Astrocyte of the cerebellum (primary cell): ENCODE measurements at places on chromosomes 1 and 21.
A peak's percentile ranks its signal among the peaks of the same experiment; 100 is the strongest.

GRCh38 chr21:17784180-17784598, 35.0 kb downstream of the C21orf91 start:
- DNase-seq: no peak

- no peak for DNase-seq
Measured at GRCh38 chr1:72170246-72170645, 112.1 kb downstream of the NEGR1 start.

DNA sequence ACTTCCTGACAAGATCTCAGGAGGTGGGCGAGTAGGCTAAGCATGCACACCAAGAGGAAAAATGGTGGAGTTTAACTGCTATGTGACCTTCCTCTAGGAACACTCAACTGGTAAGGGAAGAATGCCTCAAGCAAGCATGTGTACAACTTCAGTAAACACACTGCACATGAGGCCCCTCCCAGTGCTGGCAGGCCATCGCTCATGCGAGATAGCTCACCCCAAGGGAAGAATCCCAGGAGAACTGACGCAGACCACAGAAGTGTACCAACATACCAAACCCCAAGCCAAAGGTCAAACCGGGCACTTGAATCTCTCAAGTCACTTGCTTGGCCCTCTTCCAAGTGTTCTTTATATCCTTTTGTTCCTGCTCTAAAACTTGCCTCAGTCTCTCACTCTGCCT, 40.5 kb upstream of the GALNT2 start:
- no peak for DNase-seq

- peak; percentile 40 for DNase-seq
Measured at GRCh38 chr1:232635778-232636356, 5.9 kb upstream of the SIPA1L2 start.

DNA sequence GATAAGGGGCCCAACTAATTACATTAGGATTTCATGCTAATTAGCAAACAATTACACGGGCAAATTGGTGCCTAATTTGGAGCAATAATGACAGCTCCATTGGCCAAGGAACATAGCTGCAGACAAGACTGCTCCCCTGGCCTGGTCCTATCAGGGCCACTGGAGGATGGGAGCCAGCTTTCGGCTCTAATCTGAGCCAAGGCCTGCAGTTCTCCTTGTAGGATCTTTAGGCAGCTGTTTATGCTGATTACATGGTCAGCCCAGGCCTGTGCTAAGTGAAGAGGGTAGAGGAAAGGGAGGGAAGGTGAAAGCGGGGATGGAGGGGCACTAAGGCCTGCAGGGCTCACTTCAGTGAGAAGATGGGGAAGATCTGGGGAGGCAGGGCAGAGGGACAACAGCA, 12.4 kb upstream of the ADGRB2 start:
- DNase-seq: no peak

DNA sequence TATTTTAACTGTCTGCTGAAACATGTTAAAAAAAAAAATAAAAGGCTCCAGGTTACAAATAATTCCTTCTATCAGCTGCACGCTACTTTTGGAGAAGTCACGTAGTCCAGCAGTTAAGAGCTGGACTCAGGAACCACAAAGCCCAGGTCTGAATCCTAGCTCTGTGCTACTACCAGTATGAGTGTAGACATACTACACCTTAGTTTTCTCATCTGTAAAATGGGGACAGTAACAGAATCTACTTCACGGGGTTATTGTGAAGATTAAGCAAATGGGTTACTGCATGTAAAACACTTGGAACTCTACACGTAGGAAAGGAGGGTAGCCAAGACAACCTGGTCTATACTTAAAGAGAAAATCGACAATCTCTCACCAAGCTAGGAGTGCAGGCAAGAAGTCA, 48.3 kb downstream of the TARBP1 start:
- no peak for DNase-seq

GRCh38 chr1:1259951-1260600, 13.6 kb upstream of the C1QTNF12 start:
- DNase-seq: no peak

DNA sequence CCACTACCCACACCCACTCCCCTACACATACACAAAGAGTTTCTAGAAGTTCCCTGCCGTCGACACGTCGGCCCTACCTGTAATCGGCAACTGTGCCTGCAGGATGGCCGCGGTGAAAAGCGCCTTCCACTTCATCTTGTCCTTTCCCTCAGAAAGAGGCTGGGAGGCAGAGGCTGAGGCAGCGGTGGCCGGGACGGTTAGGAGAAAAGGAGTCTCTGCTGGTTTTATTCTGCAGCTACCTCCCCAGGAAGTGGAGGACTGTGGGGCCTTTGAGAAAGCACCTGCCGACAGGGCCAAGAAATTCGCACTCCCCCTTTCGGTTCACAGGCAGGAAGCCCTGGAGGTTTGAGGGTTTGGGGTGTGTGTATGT, at the start of gene CD247:
CD247 (minus strand) TSS at position 199 of the 370 bp plus-strand sequence; CDS start at position 135, 64 bp downstream.
- DNase-seq: no peak

- DNase-seq: no peak
Measured at GRCh38 chr1:153849487-153850185, 73.1 kb downstream of the GATAD2B start.

GRCh38 chr1:230464671-230465070, 38.5 kb upstream of the PGBD5 start:
- no peak for DNase-seq

GRCh38 chr21:45876381-45877170, 105.0 kb upstream of the COL6A1 start:
- DNase-seq: no peak

GRCh38 chr1:30522031-30523004, 201.1 kb downstream of the MATN1 start:
- peak; percentile 52 for DNase-seq

DNA sequence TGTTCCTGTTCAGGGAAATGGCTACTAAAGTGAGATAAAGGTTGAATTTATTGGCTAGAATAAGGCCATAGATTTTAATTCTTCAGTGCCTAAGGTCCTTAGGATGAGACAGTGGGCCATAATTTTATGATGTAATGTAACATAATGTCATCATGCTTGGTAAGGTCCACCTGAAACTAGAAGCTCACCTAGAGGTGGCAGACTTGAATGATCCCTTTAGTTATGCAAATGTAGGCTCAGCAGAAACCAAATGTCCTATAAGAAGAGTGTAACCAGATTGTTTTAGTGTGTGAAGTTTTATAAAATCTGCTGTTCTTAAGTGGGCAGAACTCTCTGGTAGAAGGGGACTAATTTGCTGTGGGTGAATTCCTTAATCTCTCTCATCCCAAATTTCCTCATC, 13.5 kb upstream of the SETDB1 start:
- no peak for DNase-seq

GRCh38 chr1:198333744-198334143, 176.9 kb downstream of the NEK7 start:
- no peak for DNase-seq
